Fibroblast of upper back skin (primary cell): ENCODE measurements at places on chromosomes 12 and 14.

- DNase-seq = no peak
Measured at GRCh38 chr14:86954623-86955022, 1038.4 kb downstream of the GALC start.

DNA sequence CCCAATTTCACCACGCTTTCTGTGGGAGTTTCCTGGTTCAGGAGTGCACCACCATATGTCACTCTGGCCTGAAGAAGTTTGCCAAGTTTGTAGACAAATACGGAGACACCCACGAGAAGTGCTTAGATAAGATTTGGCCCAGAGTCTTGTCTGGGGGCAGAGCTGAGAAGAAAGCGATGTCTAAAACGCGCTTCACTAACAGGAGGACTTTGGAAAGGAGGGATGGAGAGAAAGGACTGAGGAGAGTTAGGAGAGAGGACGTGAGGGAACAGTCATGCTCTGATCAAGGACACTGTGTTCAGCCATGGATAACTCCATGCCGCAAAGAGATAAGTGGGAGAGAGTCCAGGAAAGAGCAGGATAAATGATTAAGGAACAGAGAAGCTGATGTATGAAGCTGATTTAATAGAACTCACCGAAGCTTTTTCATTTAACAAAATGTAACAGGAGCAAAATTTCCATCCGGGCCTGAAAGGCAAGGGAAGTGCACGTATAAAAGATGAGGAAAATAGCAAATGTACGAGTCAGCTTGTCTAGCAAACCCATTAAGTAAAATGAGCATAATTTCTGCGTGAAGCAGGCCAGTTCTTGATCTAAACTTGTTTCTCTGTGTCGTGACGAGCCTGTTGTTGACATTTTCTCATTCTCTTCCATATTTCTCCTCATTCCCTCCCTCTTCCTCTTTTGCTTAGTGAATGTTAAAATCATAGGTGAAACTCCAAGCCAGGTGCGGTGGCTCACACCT is 23.4 kb upstream of the MAP3K9 start:
- DNase-seq = peak; percentile 35

DNA sequence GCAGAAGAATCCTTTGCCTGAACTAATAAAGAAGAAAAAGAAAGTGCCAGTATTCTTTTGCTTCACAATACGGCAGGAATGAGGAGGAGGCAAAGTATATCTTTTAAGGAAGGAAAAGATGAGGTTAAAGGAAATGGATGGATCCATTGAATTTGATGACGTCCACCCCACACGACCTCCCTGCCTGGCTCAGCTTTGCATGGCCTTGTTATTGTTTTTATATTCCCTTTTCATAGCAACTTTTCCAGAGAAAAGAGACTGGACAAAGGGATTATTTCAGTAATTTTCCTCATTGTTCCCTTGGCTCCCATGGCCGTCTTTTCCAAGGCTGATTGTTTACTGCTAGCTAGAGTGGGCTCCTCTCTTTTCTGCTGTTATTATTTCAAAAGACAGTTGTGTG is 123.2 kb upstream of the SEL1L start:
- DNase-seq = no peak

- no peak for DNase-seq
Measured at GRCh38 chr14:32404784-32405573, 75.9 kb downstream of the AKAP6 start.

DNA sequence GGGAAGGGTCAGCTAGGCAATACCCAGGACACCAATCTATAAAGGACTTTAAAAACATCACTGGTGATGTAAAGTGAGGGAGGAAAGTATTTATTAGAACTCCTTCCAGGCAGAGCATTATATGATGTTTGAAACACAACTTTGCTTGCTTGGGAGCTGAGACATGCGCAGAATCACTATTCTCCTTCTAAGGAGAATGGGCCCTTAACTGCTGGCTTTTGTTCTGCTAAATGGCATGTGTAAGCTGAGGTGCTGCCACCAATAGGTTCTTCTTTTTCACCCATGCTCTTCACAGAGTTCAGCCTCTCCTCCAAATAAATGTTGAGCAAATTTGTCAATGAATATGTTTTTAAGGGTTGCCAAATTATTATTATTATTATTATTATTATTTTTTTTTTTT is 3.9 kb downstream of the STAC3 start:
- DNase-seq = no peak

GRCh38 chr12:126424696-126425095 is 1359.5 kb downstream of the AACS start:
- peak; percentile 7 for DNase-seq

DNA sequence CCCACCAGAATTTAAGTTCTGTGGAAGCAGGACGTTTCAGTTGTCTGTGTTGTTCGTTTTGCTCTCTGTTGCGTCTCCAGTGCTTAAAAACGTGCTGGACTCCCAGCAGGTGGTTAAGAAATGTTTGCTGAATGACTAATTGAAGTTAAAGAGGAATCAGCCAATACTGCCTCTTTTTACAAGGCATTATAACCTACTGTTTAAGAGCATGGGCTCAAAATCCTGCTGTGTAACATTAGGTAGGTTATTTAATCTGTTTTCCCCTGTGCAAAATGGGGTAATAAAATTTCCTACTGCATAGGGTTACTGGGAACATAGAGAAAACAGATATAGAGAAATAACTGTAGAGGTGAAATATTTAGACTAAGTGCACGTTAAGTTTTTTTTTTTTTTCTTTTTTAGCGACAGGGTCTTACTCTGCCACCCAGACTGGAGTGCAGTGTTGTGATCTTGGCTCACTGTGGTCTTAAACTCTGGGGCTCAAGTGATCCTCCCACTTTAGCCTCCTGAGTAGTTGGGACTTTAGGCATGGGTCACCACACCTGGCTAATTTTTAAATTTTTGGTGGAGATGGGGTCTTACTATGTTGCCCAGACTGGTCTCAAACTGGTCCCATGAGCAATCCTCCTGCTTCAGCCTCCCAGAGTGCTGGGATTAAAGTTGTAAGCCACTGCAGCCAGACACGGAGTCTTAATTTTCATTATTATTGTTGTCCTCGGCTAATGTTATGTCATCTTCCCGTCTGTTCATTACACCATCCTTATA is 139.4 kb upstream of the PRICKLE1 start:
- no peak for DNase-seq

DNA sequence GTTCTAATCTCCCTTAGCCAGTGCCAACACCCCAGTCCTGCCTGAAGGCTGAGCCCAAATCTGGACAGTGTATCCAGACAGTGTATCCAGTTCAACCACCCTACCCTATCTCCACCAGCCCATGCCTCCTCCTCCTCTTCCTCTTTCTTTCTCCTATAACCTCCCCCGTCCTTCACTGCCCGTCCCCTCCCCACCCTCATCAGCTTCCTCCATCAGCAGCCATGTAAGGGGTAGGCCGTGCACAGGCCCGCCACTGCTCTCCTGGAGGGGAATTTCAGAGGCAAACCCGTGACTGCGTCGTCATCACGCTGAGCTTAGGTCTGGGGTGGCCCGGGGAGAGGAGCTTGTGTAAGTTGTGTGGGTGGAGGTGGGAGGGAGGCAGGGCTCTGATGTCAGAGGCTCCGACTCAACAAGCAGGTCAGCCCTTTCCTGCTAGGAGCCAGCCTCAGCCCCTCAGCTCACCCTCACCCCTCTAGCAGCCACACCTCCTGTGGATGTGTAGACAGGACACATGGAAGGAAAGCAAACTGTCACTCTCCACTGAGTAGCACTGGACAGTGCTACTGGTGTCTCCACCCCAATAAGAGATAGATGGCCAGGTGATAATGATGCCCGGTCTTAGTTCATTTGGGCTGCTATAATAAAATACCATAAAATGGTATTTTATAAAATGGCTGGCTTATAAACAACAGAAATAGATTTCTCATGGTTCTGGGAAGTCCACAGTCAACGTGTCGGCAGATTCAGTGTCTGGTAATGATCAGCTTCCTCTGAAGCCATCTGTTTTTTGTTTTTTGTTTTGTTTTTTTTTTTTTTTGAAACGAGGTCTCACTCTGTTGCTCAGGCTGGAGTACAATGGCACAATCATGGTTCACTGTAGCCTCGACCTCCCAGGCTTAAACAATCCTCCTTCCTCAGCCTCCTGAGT is 50.5 kb downstream of the IRF2BPL start:
- DNase-seq = peak; percentile 54

- peak; percentile 65 for DNase-seq
Measured at GRCh38 chr14:21408147-21408546, 24.3 kb upstream of the SUPT16H start.

DNA sequence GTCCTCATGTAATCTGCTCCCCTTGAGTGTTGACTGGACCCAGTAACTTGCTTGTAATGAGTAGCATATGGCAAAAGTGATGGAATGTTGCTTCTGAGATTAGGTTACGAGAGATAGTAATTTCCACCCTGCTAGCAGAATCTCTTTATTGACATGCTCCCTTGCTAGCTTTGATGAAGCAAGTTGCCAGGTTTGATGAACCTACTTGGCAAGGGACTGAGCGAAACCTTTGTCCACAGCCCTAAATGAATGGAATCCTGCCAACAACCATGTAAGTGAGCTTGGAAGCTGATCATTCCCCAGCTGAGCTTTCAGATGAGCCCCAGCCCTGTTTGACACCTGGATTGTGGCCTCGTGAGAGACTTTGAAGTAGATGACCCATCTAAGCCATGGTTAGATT is 120.8 kb upstream of the PLXNC1 start:
- DNase-seq = no peak

DNA sequence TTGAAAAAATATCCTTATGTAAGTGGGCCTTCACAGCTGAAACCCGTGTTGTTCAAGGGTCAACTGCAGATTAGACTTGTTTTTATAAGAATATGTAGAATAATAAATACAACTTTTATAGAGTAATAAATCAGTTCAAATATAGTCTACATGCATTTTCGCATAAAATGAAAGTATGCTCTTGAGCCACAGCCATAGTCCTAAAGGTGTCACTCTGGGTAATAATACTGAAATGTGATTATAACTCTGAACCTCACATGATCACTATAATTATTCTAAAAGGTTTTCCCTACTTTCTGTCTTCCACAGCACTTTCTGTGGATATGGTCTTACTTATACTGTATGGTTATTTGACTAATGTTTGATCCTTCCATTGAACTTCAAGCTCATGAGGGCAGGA is 185.8 kb downstream of the SLC6A15 start:
- DNase-seq = no peak

DNA sequence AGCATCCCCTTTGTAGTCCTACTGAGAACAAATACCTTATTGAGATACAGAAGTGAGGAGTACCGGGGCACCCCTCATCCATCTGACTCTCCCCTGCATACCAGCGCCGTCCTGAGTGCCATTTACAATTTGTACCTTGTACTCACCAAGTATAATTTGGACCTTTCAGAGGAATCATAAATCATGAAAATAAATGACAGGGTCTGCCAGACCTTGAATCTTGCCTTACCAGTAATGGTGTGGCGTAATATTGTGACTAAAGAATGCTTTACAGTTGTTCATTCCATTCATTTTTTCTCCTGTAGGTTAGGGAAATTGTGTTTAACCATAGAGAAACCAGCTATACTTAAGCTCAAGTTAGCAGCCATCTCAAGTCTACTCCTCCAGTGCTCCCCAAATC is 243.7 kb upstream of the RGS6 start:
- peak; percentile 79 for DNase-seq

DNA sequence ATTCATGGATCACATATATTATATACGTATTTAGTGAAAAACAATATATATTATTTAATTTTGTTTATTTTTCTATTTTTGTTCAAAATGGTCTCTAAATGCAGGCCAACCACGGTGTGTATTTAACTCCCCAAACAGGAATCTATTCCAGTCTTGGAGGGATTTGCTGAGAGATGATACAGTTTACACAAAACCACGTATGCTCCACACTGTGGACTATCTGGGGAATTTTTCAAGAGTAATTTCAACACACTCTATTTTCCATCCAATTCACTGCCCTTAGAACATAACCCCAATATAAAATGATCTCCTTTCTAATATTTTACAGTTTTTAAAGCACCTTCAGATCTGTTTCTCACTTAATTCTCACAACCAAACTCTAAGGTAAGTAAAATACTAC is 15.3 kb downstream of the EML1 start:
- no peak for DNase-seq

- DNase-seq = no peak
Measured at GRCh38 chr12:124762791-124763593, 100.7 kb downstream of the SCARB1 start.

DNA sequence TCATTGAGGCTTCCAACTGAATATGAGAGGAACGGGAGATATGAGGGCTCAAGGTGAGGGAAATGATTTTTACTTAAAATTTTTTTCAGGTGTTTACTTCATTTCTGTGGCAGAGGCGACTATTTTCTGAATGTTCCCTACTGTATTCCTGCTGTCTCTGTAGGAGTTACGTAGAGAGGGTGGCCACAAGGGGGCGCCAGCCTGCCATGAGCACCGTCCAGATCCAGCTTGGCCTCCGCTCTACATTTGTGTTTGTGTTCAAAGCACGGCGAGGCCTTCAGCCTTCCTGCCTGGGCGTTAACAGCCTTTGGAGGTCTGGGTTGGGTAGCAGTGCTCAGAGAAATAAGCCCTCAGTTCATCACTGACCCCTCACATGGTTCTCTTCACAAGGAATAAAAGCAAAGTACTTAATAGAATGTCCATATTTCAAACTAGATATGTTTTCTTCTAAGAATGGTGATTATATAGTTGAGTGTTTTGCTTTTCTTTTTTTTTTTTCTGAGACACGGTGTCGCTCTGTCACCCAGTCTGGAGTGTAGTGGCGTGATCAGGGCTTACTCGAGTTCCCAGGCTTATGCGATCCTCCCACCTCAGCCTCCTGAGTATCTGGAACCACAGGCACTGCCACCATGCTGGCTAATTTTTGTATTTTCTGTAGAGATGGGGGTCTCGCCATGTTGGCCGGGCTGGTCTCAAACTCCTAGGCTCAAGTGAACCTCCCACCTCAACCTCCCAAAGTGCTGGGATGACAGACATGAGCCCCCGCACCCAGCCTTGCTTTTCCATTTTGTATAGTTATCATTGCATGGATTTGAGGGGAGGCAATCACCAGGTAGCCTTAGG is 22.3 kb downstream of the CKB start:
- DNase-seq = peak; percentile 74

DNA sequence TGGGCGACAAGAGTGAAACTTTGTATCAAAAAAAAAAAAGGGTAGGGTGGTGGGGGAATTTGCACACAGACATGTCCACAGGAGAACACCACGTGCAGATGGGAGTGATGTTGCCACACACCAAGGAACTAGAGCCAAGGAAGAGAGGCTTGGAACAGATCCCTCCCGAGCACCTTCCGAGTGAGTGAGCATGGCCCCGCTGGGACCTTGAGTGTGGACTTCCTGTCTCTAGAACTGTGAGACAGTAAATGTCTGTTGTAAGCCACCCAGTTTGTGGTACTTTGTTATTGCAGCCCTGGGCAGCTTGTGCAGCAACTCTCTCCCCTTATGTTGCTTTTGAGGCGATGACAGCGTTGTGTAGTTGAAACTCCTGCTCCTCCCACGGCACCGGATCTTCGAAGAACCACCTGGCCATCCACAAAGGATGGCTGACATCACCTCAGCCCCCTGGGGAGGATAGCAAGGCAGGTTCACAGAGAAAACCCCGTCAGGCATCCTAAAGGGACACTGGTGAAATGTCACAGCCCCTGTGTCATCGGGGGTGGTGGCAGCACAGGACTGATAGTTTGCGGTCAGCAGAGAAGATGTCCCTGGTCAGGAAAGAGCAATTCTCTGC is 54.7 kb upstream of the PLEKHG3 start:
- DNase-seq = peak; percentile 81

- DNase-seq = no peak
Measured at GRCh38 chr12:11075642-11076041, 13.5 kb upstream of the TAS2R46 start.
